Stimulated activated CD4-positive, alpha-beta T cell treated with anti-CD3 and anti-CD28 coated beads, Interleukin-2, amount 100 ng/mL, for 4 hours (primary cell): ENCODE measurements at places on chromosomes 16 and 17.

DNA sequence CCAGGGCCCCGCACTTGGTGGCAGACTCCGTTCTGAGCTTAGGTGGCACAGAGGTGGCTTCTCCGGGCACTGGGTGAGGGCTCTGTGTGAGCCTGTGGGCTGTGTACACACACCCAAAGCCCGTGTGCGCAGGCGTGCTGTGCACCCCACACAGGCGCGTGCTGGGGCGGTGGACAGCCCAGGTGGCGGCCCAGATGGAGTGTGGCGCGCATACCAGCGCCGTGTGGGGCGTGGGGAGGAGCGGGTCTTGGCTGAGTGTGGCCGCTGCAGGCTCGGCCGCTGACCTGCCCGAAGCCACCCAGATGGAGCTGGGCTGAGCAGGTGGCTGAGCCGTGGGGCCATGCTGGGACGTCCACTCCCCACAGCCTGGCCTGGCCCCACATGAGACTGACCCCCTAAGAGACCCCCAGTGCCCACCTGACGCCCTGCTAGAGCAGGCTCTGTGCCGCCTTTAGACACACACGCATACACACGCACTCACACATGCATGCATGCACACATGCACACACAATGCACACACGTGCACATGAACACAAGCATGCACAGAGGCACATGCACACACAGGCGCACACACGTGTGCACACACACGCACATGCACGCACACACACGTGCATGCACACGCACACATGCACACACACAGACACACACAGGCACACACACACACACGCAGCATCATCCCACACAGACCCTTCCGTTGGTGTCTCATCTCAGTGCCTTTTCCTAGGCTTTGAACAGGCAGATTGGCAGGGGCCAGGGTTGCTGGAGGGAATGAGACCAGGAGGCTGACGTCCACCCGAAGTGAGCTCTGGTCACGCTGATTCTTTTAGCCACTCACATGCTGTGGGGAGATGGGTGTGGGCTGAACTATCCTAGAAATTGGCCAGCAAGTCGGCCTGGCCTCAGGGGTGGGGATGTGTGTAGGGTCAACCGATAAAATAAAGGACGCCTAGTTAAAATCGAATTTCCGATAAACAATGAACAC lies 2.1 kb downstream of the PRR35 start:
- DNase-seq = no peak

GRCh38 chr16:78065319-78065718 lies 34.1 kb upstream of the WWOX start:
- no peak for DNase-seq

- DNase-seq = no peak
Measured at GRCh38 chr16:85735225-85735635, 15.7 kb downstream of the C16orf74 start.

- DNase-seq = no peak
Measured at GRCh38 chr17:45663772-45664171, 120.3 kb upstream of the CRHR1 start.

GRCh38 chr16:66020642-66021041 lies 345.8 kb upstream of the CDH5 start:
- no peak for DNase-seq

DNA sequence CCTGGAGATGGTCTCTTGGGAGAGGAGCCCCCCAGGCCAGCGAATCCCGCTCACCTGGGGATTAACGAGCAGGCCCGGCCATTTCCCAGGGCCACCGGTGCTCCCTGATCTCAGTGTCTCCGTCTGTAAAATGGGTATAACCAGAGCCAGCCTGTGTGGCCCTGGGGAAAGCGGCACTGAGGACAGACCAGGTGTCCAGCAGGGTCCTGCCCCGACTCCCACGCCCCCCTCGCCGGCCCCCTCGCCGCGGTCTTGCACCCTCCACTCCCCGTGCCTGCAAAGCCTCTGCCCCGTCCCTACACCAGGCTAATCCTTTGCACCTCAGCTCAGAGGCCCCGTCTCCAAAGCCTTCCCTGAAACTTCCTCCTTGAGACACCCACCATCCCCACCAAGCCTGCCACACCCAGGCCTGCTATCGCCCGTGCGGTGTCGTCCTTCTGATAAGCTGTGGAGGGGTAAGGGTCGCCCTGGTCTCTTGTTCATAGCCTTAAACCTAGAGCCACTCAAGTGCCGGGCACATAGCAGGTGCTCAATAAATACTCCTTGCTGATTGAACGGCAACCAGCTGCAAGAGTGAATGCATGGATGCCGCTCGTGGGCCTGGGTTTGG lies 259.1 kb downstream of the C16orf95 start:
- DNase-seq = no peak

GRCh38 chr16:25691519-25692091 lies at the start of gene HS3ST4:
HS3ST4 (plus strand) TSS chr16:25691959.
- DNase-seq = no peak

GRCh38 chr16:58938811-58939210 lies 204.7 kb upstream of the GOT2 start:
- DNase-seq = no peak

DNA sequence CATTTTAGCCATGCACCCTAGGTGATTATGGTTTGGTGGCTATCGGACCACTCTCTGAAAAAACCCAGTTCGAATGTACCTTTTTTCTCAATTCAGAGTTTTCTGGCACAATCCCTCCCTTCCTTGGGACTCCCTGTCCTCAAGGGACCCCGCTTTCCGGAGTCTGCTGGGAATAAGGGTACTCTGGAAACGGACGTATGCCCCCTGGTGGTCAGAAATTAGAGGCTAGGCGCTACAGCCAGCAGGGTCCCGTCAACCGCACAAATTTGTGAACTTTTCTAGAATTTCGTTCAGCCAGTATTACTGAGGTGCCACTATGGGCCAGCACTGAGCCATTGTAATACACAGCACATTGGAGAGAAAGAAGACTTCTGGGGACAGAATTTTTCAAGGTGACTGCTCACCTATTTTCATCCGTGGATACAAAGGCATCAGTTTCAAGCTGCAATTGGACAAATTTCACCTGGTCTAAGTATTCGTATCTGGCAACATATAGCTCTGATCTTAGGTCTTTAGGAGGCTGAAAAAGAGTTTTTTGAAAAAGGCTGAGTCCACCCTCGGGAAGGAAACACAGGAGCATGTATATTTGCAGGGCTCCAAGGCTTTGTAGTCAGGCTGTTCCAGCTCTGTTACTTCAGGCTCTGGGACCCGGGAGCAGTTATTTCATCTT lies 27.1 kb upstream of the CRYBA1 start:
- DNase-seq = peak; percentile 49

GRCh38 chr16:20897253-20897897 lies 2.8 kb downstream of the DCUN1D3 start:
- no peak for DNase-seq

DNA sequence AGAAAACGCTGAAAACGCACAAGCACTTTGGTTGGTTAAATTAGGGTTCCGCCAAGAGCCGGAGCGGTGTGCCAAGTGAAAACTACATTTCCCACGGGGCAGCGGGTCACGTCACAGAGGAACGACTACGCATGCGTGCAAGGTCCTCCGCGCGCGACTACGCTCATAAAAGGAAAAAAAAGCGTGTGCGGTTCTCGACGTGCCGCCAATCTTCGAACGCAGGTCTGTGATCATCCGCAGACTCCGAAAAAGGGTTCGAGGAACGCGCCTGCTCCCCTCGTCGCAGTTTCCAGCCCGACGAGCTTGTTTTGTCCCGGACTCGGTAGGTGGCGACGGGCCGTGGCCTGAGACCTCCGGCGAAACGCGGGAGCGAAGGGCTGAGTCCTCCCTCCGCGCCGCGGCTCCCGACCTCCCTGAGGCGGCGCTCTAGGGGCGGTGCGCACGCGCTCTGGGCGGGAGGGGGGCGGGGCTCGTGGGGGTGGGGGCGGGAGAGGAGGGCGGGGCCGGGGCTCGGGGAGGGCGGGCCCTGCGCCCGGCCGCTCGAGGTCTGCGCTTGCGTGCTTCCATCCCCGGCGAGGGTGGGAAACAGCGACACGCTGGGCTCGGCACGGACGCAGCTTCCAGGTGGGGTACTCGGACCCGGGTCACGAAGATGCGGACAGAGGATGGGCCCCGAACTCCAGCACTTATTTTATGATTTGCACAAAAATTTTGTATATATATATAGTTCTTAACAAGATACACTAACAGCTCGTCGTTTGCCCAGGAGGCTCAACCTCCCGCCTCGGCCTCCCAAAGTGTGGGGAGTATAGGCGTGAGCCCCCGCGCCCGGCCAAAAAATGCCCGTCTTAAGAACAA lies at the start of gene SGF29:
Gene SGF29, plus strand, starts transcription at position 145 of the 858 bp plus-strand sequence. CDS start 27,150 bp downstream, outside the sequence.
- peak; percentile 89 for DNase-seq

GRCh38 chr17:29560316-29560715 lies 6.5 kb downstream of the ABHD15 start:
- no peak for DNase-seq

DNA sequence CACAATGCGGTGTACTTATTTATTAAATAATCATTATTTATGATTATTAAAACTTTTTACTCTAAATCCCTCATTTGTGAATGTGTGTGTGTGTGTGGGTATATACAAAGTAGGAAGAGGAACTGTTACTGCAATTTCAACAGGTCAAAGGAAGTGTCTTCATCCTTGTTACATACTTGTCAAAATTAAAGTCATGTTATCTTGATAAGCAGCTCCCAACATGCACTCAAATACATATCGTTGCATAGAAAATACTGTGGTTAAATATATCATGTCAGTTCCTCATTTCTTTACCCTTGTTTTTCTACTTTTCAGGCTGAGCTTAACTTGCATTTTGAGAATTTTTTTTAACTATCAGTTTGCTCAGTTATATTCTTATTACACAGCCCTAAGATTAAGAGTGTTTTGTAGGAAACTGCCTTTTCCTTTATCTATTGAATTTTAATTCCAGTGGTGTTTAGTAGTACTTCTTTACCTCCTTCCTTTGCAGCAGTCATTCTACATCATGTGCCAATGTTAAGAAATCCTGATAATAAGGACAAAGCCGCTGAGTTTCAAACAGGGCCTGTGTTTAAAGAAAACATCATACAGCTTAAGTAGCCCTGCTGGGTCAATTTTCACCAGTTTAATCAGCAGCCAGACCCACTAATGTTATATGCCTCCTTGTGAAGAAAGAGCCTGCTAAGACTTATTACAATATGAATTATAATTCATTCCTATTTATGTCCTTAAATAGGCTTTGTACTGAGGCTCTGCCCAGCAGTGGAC lies 7.2 kb downstream of the EFCAB5 start:
- no peak for DNase-seq

GRCh38 chr17:73165616-73166404 lies 1.0 kb downstream of the SSTR2 start:
- no peak for DNase-seq

DNA sequence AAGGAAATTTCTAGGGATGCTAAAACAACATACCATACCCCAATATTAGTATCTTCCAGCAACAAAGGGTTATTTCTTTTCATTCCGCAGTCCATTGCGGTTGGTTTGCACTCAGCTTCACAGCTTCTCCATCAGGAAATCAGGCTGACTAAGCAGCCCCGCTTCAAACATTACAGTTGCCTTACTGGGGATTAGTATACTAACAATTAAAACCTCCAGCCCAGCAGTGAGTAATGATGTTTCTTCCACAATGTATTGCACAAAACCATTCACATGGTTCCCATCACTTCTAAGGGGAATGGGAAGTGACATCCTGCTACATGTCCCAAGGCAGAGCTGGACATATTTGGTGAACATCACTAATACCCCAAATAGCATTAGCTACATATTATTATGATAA lies 1384.9 kb downstream of the CDH8 start:
- no peak for DNase-seq

GRCh38 chr16:2898831-2899563 lies 12.7 kb upstream of the FLYWCH1 start:
- no peak for DNase-seq

DNA sequence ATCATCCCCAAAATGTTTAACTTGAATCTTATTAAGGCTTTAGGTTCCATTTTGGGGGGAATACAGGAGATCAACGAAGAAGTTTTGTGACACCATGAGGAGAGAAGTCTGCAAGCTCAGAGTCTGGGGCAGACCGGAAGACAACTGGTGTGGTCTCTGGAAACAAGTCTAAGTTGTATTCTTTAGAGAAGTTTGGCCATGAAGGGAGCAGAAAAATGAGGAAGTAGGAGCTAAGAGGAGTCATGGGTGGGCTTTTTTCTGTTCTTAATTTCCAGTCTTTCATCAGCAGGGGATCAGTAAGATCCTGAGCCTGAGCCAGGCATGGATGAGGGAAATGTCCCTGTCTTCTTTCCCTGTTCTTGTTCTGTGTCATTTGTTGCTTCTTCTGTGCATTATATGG lies 35.8 kb upstream of the NF1 start:
- no peak for DNase-seq
